AG09309 (cell line): ENCODE measurements at places on chromosomes 11 and 22.

GRCh38 chr11:102610200-102610599, 14.9 kb downstream of the MMP20 start:
- DNase-seq = no peak

DNA sequence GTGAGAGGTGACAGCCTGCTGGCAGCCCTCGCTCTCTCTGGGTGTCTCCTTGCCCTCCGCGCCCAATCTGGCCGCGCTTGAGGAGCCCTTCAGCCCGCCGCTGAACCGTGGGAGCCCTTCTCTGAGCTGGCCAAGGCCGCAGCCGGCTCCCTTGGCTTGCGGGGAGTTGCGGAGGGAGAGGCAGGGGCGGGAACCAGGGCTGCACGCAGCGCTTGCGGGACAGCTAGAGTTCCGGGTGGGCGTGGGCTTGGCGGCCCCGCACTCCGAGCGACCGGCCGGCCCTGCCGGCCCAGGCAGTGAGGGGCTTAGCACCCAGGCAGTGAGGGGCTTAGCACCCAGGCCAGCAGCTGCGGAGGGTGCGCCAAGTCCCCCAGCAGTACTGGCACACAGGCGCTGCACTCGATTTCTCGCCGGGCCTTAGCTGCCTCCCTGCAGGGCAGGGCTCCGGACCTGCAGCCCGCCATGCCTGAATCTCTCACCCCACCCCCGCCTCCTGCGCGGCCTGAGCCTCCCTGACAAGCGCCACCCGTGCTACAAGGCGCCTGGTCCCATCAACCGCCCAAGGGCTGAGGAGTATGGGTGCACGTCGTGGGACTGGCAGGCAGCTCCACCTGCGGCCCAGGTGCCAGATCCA, 1526.1 kb downstream of the FAM181B start:
- DNase-seq = no peak

- DNase-seq = no peak
Measured at GRCh38 chr11:94310191-94310875, 6.0 kb downstream of the IZUMO1R start.

DNA sequence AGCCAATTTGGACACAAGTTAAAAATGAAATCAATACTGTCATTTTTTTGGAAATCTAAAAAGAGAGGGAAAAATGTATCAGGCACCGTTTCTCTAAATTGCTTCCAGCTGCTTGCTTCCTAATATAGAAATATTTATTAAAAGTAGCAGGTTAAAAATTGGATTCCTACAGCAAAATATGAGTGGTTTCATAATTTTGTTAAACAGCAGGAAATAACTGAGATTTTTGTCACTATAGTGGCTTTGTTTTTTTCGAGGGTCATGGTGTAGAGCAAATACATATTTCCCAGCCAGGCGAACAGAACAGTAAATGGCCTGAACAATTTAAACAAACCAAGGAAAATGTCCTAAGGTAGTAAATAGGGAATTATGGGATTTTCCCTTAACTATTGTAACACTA, 159.7 kb downstream of the DDX10 start:
- no peak for DNase-seq

- DNase-seq = no peak
Measured at GRCh38 chr11:41836431-41836830, 377.0 kb upstream of the LRRC4C start.

DNA sequence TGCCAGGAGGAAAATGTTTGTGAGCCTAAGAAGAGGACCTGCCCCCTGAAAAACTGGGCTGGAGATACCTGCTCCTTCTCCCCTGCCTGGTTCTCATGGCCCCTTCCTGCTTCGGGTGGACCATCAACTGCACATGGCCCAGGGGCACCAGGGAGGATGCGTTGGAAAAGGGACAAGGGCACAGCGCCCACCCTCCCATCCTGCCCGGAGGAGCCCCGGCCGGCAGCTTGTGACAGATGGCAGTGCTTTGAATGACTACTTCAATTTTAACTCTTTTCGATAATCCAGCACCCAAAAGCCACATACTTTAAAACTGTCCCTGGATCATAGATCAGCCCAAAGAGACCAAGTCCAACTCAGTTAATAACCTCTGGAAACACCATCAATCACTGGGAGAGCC, 135.8 kb upstream of the NECTIN1 start:
- DNase-seq = no peak

DNA sequence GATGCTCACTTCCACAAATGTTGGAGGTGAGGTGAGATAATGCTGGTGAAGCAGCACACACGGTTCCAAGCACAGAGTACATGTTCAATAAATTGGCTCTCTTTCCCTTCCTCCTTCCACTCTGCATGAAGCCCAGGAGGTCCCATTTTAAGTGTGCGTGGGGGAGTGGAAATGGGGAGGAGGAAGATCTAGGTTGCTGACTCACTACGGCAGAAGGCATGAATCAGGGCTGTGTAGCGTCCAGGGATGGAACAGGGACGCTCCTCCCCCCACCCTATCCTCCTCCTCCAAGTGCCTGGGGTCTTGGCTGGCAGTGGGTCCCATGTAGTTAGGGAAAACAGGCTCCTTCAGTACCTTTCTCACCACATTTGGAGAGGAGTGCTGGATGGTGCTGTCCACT, 44.2 kb downstream of the TRIM66 start:
- DNase-seq = no peak

DNA sequence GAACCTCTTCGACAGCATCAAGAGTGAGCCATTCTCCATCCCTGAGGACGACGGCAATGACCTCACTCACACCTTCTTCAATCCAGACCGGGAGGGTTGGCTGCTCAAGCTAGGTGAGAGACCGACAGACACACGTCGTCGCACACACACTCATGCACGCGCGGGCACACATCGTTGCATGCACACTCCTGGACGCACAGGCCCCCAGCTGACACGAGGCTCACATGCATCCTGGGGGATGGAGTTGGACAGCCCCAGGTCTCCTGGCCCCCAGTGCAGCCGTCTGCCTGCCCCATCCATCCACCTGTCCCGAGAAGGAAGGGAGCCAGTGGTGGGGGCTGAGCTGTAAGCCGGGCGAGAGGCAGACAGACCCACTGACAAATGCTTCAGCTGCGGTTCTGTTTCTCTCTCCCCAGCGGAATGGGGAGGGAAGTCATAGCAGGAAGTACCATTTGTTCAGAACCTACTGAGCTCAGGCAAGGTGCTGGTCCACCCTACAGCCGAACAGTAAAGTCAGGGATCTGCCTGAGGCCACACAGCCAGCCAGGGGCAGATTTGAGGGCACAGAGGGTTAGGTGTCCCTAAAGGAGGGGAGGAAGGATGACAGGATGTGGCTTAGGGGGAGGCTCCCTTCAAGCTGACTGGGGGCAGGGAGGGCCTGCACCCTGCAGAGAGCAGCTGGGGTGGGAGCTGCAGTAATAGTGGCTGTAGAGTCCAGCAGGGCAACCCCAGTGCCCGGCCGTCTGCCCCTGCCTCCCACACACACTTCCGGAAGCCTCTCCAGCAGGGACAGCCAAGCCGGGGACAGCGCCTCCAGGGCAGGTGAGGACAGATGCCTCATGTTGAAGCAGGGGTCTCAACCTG, 27.1 kb downstream of the CYTH4 start:
- no peak for DNase-seq

DNA sequence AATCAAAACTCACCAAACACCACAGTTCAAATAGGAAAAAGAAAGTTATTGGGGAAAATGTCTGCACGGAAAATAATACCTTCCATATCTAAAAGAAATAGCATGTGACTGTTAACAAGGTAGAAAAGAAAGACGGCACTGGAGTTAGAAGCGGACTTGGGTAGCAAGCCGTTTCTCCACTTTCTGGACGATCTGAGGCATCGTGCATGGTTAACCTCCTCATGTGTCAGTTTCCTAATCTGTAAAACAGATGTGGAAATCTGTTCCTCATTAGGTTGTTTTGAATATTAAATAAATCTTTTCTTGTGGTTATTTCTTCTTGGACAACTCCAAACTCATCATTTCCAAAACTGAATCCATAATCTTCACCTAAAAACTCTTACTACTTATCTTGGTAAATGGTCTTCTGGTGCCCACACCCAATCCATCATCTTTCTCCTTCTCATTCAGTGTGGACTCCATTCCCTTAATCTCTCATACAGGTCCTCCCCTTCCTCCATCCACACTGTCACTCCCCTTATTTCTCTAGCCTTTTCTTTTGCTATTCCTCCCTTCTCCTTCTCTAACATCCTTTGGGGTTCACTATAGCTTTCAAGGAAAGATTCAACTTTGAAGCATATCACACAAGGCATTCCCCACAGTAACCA, 53.5 kb downstream of the VSIG10L2 start:
- no peak for DNase-seq

DNA sequence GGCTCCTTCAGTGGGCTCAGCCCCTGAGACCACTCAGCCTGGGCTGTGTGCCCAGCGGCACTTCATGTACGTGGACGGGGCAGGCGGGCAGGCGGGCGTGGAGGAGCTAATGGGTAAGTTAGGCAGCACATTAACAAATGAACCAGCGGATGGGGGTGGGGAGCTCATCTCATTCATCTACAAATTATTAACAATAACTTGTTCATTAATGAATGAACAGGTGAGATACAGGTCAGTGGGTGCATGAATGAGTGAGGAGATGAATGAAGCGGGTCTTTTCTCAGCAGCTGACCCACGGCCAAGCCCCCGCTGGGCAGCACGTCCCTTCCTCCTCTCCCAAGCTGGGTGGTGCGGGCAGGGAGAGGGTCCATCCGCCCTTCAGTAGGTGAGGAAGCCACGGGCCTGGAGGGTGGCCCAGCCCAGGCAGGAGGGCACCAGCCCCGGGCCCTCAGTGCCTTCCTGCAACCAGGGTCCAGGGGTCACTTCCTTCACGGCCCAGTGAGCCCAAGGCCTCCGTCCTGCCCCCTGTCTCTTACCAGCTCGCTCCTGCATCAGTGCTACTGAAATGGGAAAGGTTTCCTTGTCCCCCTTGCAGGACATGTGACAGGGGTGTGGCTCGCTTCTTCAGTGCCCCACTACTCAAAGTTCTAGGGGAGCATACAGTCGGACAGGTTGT, 60.5 kb upstream of the KCNQ1OT1 start:
- no peak for DNase-seq

DNA sequence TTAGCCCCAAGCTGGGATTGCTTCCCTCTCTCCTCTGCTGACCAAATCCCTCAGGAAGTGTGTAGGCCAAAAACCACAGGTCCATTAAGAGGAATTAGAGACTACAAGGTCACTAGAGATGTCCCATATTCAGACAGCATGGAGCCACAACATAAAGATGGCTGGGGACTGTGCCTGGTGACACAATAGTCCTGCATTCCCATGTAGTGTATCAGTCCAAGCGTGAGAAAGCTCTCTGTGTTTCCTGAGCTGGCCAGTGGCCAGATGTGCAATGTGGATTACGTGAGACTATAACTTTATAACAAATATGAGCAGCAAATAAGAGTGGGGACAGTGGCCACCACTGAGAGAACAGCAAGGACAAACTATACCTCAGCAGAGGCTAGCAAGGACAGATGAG, 7.6 kb upstream of the MS4A10 start:
- DNase-seq = peak; percentile 48

GRCh38 chr11:125871391-125872137, 15.9 kb upstream of the HYLS1 start:
- no peak for DNase-seq

DNA sequence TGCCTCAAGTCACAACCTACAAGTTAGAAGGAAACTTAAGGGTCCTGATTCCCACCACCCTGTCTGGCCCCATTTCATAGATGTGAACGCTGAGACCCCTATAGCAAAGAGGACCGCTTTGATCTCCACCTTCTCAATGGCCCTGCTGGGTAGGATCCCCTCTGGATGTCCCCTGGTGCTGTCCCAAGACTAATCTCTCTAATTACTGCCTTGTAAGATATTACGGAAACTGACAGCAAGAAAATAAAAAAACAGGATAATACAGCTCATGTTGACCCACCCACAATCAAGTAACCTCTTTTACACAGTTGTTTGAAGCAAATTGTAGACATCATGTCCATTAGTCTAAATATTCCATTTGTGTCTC, 20.9 kb downstream of the IGLL5 start:
- DNase-seq = no peak

- DNase-seq = no peak
Measured at GRCh38 chr22:21861264-21861848, 6.1 kb downstream of the MAPK1 start.

GRCh38 chr11:123363556-123363955, 66.5 kb upstream of the GRAMD1B start:
- no peak for DNase-seq

DNA sequence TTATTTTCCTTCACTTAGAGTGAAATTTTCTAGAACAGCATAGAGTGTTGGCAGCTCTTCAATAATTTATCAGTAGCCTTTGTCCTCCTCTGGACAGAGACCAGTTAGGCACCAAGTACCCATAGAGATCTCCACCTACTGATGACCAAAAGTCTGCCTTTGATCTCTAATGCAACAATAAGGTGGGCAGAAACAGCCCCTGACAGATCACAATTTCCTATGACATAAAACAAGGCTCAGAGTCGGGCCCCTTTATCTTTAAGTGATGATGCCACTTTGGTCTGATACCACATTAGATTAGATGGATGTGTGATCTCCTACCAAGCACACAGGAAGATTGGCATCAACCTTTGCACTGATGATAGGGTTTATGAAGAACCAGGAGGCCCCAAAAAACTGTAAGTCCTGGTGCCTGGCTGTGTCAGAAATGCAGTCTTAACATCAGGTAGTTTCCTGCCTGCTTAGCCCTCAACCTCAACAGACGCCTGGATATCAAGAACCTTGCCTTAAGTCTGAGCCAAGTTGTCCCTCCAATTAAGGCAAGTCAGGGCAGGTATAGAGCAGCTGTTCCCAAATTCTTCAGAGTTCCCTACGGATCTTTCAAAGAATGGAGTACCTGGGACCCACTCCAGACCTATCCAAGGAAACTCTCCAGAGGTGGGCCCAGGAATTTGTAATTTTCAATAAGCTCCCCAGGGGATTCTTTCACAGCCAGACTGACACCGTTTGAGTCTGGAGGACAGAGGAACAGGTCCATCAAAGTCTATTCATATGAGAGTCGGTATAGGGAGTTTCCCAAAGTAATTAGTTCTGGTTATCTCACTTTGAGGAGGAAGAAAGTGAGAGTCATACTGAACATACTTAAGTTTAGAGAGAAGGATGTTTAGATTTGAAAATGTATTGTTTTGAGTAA, 30.6 kb upstream of the TMPRSS4 start:
- no peak for DNase-seq

DNA sequence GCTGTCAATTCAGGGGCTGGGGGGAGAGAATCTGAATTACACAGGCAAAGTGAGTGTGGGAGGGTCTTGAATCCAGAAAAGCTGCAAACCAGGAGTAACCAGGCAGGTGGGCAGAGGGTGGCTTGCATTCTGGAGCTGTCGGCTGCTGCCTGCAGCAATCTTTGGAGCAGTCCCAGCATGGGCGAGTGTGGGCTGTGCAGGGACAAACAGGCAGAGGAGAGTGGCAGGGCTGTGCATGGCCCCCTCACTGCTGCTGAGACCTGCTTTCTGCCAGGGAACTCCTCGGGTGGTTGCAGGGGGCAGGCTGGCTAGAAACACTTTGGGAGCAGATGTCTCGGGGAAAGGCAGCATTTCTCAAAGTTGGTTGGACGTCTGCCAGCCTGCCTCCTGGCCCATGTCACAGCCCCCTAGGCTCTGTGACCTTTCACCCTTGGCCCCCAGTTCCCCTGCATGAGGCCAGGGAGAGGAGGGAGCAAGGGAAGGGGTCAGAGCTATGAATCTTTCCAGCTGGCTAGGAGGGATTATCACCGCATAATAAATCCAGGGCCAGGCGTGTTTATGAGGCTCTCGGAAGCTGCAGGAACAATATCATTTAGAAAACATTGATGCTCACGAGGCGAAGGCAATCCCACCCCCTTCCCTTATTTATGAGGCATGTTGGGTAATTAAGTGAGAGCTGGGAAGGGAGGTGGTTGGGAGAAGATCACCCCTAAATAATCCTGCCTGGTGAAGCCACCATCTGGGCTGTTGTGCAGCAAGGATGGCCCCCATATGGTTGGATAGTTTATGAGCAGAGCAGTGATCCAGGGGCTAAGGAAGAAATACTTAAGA, 212.3 kb upstream of the NCAM1 start:
- DNase-seq = no peak
